ENCODE measurements at places on chromosomes 11 and 22.

DNA sequence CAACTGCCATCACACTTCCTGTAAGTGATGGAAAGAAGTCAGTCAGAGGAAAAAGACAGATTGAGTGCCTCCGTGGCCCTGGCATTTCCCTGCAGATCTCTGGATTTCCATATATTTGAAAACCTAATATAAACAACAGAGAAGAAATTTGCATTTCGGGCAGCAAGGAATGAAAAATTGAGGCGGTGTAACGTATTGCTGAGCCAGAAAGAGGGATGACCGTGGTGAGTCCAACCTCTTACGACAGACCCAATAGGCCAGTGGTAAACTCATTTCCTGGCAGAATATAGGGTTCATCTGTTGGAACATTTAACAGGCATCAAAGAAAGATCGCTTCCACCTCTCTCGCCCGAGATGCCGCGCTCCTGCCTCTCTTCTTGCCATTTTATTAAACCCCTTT is 336.5 kb downstream of the MIAT start:
- no peak for DNase-seq

DNA sequence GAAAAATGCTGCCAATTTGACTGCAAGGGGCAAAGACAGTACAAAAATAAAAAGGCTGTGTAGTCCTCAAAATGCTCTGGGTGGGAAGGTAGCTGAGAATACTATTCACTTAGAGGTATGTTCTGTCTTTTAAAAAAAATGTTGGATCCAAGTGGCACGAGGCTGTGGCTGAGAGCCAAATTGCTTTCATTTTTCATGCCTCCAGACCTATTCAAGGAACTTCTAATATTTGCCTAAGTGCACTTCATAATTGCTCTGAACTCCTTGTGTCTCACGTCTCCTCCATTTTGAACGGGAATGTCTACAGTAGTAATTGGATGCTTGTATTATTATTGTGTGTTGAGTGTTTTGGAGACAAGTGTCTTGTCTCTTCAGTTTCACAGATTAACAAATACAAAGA is 19.1 kb upstream of the SLC22A25 start:
- no peak for DNase-seq

GRCh38 chr11:32830413-32830738 is 649 bp downstream of the PRRG4 start:
- no peak for DNase-seq

DNA sequence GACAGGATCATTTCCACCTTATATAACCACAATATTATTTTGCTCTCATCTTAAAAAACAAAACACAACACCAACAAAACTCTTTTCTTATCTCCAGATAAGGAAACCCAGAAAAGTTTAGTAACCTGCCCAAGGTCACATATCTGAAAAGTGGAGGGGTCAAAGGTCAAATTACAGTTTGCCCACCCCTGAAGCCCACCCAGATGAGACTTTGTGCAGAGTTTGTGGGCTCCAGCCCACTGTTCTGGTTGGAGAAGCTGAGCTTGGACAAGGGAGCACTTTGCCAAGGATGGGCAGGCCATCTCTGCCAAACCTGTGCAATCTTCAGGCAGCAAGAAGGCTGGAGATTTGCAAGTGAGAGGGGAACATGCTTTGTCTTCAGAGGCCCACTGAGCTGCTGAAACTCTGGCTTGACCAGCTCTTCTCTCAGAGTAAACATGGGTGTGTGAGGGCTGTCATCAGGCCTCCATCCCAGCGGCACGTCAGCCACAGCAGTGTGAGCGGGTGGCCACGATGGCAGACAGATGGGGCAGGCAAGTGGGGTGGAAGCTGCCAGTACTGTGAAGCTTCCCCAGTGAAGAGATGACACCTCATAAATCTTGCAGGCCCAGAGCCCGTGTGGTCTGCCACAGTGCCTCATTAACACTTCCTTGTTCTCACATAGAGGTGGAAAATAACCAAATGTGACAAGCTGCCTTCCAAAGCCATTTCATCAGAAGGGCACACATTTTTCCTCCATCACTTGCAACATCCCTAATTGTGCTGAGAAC is 111.8 kb downstream of the CCDC81 start:
- peak; percentile 50 for DNase-seq

GRCh38 chr11:119522609-119523008 is 99.6 kb upstream of the THY1 start:
- DNase-seq: no peak

GRCh38 chr11:112364962-112365481 is 104.4 kb upstream of the PLET1 start:
- peak; percentile 70 for DNase-seq

DNA sequence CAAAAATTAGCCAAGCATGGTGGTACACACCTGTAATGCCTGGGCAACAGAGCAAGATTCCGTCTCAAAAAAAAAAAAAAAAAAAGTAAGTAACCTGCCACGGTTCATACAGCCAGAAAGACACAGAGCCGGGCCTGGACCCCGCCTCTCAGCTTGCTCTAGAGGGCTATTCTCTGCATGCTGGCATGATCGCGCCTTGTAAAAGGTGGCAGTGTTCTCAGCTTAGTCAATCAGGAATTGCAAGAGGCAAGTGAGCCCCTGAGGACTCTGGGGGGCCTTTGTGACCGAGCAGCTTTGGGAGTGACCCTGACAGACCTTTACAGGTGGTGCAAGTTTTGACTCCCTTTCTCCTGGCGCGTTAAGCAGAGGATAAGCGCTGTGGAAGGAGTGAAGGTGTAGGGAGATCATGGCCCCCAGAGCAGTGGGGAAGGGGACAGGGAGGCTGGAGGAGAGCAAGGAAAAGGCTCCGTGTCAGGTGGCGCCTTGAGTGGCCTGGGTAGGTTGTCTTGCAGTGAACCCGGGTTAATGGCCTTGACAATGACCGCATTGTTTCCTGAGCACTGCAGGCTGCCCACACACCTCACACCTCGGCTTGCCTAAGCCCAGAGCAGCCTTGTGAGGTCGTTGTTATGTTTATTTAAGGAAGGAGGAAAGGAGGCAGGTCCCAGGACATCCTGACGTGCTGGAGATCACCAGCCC is 48.9 kb downstream of the CDPF1 start:
- DNase-seq: no peak

- no peak for DNase-seq
Measured at GRCh38 chr11:45095691-45096010, 50.8 kb upstream of the PRDM11 start.

- DNase-seq: peak; percentile 54
Measured at GRCh38 chr11:71962428-71963038, 33.7 kb downstream of the RNF121 start.

Data from astrocyte of the hippocampus (primary cell).